ENCODE measurements at places on chromosomes 4 and X.

- DNase-seq = no peak
Measured at GRCh38 chr4:73727685-73728084, 12.7 kb upstream of the CXCL8 start.

- no peak for DNase-seq
Measured at GRCh38 chr4:52982255-52982945, 120.3 kb downstream of the RASL11B start.

DNA sequence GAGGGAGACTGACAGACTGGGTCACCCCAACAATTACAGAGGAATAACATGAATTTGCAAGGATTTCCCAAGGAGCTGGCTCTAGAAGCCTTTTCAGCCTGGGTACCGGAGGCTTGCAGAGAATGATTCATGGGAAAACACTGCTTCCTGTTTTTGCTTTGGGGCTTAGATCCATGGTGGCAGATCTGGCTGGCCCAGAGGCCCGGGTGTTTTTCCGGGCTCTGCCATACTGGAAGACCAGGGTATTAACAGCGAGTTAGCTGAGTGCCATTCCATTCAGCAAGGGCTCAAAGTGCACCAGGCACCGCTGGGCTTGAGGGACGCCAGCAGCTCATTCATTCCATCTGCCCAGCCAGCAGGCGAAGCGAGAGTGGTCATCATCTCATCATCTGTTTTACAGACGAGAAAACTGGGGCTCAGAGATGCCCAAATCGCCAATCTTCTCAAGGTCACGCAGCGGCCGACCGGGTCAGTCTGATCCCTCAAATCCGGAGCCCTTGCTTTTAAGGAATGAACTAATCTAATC is 1.3 kb downstream of the WDR1 start:
- no peak for DNase-seq

DNA sequence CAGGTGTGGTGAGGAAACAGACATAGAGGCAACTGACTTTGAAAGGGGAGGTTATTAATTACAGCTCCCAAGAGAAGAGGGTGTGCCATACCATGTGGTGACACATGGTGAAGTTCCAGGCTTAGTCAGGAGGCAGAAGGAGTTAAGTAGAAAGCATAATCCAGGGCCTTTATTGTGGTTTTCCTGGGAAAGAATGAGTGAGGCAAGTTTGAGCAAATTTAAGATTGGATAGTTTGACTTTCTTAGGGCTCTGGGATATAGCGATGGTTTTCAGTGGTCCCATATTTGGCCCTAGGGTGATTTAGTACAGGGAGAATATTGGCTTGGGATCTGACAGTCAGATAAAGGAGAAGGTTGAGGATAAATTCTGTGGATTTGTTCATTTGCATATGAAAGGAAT is 495.9 kb upstream of the FSTL5 start:
- DNase-seq = no peak

- DNase-seq = no peak
Measured at GRCh38 chr4:11866391-11866790, 437.7 kb upstream of the HS3ST1 start.

DNA sequence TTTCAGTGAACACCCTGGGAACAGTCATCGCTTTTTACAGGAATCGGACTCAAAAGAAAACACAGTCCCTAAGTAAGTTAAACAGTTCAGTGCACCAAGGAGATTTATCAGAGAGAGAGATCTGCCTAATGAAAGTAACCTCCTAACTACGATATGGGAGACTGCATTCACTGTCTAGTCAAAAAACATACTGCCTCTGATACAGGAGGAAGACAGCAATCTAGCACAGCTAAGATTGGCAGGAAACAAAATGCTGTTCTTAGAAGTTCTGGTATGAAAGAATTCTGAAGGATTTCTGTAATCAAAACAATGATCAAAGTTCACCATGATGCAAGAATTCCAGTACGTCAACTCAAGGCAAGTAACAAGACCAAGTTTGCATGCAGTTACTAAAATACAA is 92.8 kb downstream of the MAML3 start:
- DNase-seq = no peak

All from activated CD8-positive, alpha-beta memory T cell treated with anti-CD3 and anti-CD28 coated beads for 1 hour (primary cell).